Neural crest cell (in vitro differentiated cells): ENCODE measurements at places on chromosomes 13 and 19. TPM values are rescaled to one million over a fixed set of nuclear protein-coding genes. Genes with fewer than 3 reads are reported as not detected.

DNA sequence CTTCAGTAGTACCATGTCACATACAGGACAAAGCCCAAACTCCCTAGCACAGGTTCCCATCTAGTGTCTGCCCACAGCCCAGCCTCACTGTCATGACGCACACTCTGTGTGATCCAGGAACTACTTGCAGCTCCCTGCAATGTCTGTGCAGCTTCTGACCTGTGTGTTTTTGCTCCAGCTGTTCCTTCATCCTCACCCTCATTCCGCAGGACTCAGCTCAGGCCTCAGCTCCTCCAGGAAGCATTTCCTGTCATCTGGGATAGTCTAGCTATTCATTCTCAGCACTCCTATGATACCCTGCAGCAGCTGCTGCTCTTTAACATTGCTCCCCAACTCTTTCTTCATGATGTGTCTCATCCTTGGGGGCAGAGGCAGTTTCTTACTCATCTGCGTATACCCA, 56.1 kb downstream of the ENOX1 start:
- H3K27me3 ChIP-seq, result no peaks in the 10 kb centered on the region
- DNase-seq, result no peak
- H3K4me3 ChIP-seq, result no peak overlapping the region
- peak overlapping the region; percentile 10 for H3K27ac ChIP-seq

The MCEMP1 gene
- total RNA-seq, result not detected in 2 replicates

GRCh38 chr19:6092329-6093286, 17.7 kb downstream of the RFX2 start:
- DNase-seq, result peak; percentile 57
- no peaks in the 10 kb centered on the region for H3K36me3 ChIP-seq
- no peaks in the 10 kb centered on the region for H3K27me3 ChIP-seq
- H3K4me1 ChIP-seq, result peaks cover 34% of the 10 kb centered on the region

DNA sequence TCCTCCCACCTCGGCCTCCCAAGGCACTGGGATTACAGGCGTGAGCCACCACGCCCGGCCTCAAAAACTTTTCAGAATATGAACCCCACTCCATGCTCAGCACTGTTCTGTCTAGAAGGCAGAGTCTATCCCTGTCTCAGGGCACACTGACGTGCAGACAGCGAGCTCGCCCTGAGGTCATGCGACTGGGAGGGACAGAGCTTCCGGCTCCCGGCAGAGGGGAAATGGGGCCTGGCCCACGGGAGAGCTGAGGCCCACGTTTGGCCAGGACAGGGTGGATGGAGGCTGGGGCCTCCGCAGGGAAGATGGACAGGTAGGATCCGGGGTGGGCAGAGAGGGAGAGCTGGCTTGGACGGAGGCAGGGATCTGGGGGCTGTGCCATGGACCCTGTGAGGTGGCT, 2.8 kb upstream of the AZU1 start:
- no peaks in the 10 kb centered on the region for H3K4me1 ChIP-seq
- no peaks in the 10 kb centered on the region for H3K36me3 ChIP-seq
- DNase-seq, result no peak
- H3K4me3 ChIP-seq, result peak overlapping the region; percentile 41
- H3K27me3 ChIP-seq, result no peaks in the 10 kb centered on the region
